ENCODE measurements at places on chromosomes 6 and 20.

DNA sequence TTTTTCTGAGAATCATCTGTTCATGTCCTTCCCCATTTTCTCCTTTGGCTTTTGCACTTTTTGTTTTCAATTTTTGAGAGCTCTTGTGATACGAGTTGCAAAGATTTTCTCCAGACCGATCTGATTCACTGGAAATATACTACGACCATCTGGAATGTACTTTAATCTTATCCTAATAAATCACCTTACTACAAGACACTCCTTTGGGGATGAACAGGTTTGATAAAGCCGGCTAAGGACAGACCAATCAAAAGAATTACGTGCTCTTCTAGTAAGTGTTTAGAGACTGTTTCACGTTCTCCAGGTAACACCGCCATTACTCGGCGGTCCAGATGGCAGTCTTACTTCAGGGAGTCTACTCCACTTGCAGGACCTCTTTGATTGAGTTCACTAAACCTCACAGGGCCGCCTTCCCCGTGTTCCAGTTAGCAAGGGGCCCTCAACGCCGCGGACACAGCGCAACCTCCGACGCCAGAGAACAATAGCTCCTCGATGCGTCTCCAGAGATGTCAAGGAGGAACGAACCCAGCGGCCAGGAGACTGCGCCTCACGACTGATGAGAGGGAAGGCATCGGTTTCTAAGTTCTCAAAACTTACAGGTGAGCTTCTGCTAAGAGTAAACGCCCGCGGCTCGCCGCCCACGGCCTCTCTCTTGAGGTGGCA lies 920 bp upstream of the WTAP start:
- DNase-seq = no peak

- DNase-seq = no peak
These were observed 95.9 kb upstream of the KCNQ5 start for GRCh38 chr6:72525821-72526510.

DNA sequence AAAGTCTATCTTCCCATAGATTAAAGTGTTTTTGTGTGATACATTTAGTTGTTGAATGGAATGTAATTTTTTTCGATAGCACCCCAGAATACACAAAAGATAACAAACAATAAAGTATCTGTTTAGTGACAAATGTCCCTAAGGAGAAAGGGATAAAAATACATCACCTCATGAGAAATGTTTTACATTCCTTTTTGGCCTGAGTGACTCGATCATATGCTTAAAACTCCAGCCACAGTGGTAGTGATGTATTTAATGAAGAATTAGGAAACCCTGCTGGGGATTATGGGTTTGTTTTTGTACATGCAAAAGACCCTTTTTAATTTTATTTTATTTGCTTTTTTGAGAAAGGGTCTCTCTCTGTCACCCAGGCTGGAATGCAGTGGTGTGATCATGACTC lies 4.3 kb upstream of the SGK1 start:
- DNase-seq = no peak

- DNase-seq = no peak
These were observed 169.5 kb upstream of the THEMIS start for GRCh38 chr6:128070406-128070805.

- no peak for DNase-seq
These were observed 9.2 kb downstream of the PACRG start for GRCh38 chr6:162736961-162737360.

DNA sequence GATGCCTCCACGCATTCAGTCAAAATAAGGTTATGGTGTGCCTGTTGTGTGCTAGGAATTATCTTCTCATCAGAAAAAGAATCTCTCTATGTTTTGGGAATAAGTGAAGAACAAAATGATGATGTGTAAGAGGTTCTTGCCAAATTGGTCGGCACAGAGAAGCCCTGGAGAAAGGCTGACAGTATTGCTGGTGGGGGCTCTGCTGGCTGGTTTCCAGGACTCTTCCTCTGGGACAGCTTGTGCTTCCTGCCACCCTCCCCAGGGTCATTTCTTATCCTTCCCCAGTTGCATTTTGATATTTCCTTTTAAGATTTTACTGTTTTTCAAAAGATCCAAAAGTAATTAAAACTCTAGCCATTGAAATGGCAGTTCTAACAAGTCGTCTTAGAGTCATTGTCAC lies 22.1 kb downstream of the CST4 start:
- no peak for DNase-seq

DNA sequence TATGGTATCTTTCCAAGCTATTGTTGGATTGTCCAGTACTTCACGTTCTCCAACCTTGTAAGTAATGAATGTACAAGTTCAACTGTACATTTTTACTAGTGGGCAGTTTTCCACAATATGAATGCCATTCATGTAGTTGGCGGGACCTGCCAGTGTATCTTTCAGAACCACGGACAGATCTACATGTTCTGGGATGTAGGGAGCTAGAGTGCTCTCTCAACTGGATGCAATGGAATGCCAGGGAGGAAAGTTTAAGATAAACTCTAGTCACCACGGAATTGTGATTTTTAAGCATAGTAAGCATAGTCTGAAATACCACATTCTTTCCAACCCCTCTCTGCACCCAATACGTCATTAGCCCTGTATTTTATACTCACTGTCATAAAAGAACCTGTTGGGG lies 21.5 kb upstream of the HLA-C start:
- no peak for DNase-seq

- no peak for DNase-seq
These were observed 38.1 kb upstream of the UST start for GRCh38 chr6:148708707-148709106.

DNA sequence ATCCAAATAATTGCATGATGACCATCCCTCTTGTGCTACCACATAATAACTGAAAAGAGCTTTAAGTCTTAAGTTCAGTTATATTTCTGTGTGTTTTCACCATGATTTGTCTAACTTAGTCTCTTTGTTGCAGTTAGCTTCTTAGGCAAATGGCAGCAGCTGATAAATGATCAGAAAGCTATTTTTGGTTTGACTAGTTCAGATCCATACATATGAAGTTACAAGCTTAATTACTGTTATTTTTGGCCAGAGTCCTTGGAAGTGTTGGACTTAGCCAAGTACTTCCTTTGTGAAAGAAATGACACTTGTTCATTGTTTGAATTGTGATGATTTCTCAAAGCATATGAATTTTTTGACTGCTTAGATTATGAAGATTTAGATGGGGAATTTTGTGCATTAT lies 54.2 kb downstream of the HIVEP1 start:
- no peak for DNase-seq

Measured in HCT116 (cell line).